Tibial nerve (tissue), 4 donors: ENCODE measurements at places on chromosomes 13 and 19. TPM values are rescaled to one million over a fixed set of nuclear protein-coding genes. Genes with fewer than 3 reads are reported as not detected.

KCNN4 gene
- total RNA-seq, result 8.8 TPM

- no peak for DNase-seq
These were observed 30.8 kb upstream of the LRCH1 start for GRCh38 chr13:46521921-46522747.

C19orf67 gene
- total RNA-seq, result not detected

- no peak for DNase-seq
These were observed 7.1 kb downstream of the NFIX start for GRCh38 chr19:13002166-13002898.

- no peak for DNase-seq
These were observed 111.5 kb downstream of the PTPRS start for GRCh38 chr19:5228932-5229777.
